Breast epithelium (tissue), 4 donors: ENCODE measurements at places on chromosomes 2 and 18.

DNA sequence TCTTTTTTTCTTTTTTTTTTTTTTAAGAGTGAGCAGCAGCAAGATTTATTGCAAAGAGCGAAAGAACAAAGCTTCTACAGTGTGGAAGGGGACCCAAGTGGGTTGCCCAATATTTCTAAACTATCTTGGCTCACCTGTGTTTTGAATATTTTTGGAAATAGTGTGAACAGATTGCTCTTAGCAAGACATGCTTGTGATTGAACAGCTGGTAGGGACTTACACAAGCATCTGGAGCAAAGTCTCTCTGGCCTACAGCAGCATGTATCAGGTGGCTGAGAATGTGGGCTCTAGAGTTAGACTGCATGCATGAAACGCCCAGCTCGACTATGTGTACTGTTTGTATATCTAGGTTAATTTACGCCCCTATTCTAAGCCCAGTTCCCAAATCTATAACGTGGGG is 40.3 kb upstream of the FBXO11 start:
- no peak for DNase-seq

DNA sequence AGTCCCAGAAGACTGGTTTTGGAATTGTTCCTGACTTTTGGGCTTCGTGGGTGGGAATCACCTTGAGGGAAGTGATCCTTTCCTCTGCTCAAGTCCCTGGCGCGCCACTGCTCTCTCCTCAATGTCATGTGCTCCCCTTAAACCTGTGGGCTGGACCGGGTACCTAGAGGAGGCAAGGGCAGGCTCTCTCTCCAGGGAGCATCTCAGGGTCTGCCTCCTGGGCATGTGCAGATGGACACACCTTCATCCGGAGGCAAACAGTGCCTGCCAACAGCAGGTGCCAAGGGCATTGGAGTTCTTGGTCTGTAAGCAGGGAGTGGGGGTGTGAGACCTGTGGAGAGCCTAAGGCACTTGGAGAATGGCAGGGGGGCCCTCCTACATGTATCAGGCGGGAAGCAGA is 142.6 kb downstream of the INHBB start:
- DNase-seq: no peak

GRCh38 chr2:74696829-74697228 is 42.8 kb downstream of the SEMA4F start:
- DNase-seq: no peak

DNA sequence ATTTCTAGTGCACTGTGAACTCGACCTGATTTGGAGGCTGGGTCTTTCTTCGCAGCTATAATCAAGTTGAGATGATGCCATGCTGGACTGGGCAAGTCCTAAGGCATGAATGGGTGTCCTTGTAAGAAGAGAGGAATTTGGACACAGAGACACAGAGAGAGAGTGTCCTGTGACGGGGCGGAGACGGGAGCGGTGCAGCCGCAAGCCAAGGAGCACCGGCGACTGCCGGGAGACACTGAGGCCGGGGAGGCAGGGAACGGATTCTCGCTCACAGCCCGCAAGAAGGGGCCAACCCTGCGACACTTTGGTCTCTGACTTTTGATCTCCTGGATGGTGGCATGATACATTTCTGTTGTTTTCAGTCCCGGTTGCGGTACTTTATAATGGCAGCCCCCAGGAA is 22.4 kb upstream of the MBP start:
- DNase-seq: no peak

DNA sequence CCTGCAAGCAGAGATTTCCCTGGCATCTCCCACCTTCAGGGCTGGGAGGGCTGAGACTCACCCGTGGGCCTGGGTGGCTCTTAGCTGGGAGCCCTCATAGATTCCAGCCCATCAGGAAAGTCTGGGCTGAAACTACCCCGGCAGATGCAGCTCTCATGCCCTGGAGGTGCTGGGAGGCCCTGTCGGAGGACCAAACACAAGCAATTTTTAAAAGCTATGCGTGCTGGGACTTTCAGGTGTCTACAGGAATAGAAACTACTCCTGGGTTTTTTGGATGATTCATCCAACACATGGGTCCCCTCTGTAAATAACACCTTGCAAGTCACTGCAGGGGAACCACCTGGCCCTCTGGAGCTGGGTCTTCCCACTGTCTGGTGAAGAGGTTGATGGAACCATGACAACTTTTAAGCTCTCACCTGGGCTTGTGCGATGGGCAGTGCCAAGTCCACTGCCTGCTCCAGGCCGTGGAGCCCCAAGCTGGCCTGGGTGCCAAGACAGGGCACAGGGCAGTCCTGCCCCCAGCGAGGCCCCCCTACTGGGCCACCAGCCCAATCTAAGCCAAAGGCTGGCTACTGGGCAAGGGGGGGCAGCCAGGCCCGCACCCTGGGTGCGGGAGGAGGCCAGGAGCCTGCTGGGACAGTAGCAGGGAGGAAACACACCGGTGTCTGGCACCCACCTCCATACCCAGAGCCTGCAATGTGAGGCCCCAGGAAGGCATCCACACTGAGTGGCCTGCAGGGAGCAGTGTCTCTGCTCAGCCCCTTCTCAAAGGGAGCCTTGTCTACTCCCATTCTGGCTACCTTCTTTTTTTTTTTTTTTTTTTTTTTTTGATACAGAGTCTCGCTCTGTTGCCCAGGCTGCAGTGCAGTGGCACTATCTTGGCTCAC is 1.1 kb upstream of the GPR55 start:
- DNase-seq: no peak

- no peak for DNase-seq
These were observed 834.5 kb upstream of the FSHR start for GRCh38 chr2:49988816-49989215.

DNA sequence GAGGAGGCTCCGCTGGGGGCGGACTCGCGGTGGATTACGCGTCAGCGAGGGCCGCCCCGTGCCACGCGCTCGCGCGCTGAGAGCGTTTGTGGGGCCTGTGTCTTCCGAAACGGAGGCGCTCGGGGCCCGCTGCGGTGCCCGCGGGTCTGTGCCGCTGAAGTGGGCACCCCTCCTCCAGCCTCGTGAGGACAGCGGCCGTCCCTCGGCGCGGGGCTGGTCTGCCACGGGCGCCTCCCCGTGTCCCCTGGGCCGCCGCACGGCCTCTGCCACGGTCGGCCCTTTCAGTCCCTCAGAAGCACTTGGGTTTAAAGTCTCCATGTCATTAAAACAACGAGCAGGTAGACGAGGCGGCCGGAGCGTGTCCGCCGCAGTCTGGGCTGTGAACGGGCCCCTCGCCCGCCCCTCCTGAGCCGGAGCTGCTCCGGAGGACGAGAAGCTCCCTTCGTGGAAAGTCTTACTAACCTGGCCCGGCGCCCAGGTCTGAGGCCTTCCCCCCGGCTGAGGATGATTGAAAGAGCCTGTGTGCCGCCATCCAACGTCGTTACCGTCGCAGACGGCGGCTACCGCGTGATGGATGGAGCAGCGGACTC is 97.6 kb downstream of the NFATC1 start:
- DNase-seq: peak; percentile 50

DNA sequence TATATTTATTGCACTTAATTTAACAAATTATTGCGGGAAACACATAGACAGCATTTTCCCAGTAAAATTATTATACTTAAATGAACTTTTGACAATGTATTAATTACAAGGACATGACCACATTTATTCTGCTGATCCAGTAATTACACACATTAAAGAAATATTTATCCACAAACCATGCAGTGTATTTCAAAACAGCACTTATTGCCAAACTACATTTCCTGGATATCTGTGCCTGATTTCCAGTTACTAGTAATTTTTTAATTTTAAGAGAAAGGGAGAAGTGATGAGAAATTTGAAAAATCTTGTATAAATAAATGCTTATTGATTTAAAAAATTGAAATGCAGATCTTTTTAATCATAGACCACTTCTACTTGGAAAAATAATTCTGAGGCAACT is 1458.7 kb upstream of the ACVR2A start:
- no peak for DNase-seq

DNA sequence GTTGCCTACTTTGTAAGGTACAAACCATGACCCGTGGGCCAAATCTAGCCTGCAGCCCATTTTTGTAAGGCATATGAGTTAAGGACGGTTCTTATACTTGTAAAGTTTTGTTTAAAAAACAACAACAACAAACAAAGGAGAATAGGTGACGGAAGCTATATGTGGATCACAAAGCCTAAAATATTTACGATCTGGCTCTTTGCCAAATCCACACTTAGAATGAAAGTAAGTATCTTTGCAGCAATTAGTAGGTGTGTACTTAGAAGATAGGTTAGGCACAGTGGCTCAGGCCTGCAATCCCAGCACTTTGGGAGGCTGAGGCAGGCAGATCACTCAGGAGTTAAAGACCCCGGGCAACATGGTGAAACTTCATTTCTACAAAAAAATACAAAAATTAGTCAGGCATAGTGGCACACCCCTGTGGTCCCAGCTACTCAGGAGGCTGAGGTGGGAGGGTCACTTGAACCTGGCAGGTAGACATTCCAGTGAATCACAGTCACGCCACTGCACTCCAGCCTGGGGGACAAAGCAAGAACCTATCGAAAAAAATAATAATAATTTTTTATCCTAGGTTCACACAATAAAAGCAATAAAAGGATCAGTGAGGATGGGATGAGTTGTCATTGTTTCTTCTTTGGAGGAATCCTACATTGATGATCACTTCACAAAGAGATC is 57.8 kb upstream of the CTAGE1 start:
- DNase-seq: no peak

- DNase-seq: no peak
These were observed 180.2 kb downstream of the ANAPC1 start for GRCh38 chr2:111703759-111704158.

GRCh38 chr2:205180730-205181129 is 501.6 kb upstream of the NRP2 start:
- DNase-seq: no peak

- no peak for DNase-seq
These were observed 3.3 kb downstream of the CTDSP1 start for GRCh38 chr2:218402911-218403411.

GRCh38 chr18:55084550-55084949 is 125.3 kb upstream of the CCDC68 start:
- no peak for DNase-seq

DNA sequence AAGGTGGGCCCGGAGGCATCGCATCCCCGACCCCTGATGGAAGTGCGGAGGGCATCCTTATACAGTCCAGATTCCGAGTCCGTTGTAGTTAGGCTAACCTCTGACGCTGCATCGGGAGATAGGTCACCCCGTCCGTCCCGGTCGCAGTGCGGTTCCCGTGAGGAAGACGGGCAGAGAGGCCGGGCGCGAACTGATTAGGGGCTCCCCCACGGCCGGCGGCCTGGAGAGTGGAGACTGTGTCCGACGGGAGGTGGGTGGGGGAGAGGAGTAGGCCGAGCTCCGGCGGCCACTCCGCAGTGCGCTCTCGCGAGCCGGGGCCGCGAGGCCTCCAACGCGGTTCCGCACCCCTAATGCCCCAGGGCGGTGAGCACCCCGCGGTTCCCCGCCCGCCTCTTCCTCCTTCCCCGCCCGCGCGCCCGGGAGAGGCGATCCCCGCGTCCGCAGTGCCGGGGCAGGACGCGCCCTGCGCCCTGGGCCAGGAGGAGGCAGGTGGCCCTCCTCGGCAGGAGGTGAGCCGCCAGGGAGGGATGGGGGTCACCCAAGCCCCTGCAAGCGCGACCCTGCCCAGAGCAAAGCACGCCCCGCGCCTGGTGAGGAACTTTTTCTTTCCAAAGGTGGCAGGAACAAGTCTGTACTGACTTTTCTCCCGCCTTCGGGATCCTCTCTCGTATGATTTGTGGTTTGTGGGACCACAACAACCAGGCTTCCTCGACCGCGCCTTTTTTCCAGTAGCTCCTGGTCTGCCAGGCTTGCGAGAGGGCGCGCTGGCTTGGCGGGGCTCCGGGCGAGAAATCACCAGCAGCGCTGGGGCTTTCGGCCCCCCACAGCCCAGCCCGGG is 1.4 kb upstream of the SP5 start:
- DNase-seq: no peak

- no peak for DNase-seq
These were observed 19.5 kb upstream of the POMC start for GRCh38 chr2:25187729-25188350.

DNA sequence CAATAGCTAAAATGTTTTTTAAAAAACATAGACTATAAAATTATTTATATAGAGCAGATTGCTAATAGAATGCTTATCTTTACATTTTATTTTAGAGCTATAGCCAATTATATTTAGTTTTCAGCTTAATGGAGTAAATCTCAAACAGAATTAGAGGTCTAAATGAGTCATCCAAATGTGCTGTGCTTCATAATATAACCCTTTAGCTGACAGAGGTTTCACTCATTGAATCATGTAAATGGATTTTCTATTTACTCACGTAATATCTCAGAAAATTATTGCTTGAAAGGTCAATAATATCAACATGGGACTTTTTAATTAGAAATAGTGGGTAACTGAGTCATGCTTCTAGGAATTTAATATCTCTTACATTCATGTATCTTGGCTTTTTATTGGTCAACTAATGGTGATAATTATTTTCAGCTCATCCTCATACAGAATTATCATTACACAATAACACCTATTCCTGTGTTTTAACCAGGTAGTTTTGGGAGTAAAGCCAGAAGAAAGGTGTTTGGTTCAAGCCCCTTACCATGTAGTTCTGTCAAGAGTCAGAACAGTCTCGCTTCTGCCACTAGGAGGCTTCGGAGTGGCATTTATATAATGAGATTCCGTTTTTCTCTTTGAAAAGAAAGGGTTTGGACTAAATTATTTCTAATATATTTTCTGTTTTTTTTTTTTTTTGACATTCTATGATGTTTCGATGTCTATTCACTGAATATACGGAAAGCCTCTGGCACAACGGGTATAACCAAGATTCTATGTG is 217.6 kb downstream of the CDH7 start:
- no peak for DNase-seq

GRCh38 chr18:42854558-42854957 is 260.9 kb downstream of the RIT2 start:
- no peak for DNase-seq

- DNase-seq: peak; percentile 69
These were observed 44.2 kb upstream of the DSC1 start for GRCh38 chr18:31206787-31207381.

DNA sequence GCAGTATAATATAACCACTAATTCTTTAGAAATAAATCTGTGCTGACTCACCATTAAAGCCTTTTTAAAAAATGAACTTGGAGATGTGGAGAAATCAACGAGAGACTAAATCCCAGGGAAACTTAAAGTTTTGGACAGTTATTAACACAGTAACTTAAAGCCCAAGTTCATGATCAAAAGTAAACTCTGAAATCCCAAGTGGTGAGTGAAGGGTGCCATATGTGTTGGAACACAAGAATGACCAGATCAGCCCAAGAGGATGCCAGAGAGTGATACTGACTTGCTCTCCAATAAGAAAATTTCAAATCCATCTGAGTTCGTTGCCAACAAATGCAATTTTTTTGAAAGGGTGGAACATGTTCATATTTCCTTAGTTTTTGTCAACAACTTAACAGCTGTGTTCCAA is 838.1 kb upstream of the ACVR2A start:
- DNase-seq: no peak

- DNase-seq: no peak
These were observed 228.7 kb downstream of the ARHGAP15 start for GRCh38 chr2:143357966-143358365.

DNA sequence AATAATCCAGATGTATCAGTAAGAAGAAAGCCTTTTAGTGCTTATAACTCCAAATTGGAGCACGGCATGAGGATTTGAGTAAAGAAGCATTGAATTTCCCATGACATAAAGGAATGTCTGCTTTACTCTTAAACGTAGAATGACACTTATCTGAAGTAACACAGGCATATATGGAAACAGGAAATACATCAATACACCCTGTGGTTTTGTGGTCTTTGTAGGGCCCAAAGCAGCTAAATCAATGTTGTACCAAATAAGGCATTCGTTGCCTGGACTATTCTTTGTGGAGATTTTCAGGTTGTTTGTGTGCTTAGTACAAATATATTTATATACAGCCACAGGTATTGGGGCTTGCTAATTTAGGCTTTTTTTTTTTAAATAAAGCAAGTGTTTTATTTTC is 660.5 kb downstream of the LRRTM4 start:
- no peak for DNase-seq

- DNase-seq: no peak
These were observed 28.8 kb upstream of the SLC40A1 start for GRCh38 chr2:189609423-189609816.
